Jurkat, Clone E6-1 (cell line): ENCODE measurements at places on chromosomes 2 and 18.

DNA sequence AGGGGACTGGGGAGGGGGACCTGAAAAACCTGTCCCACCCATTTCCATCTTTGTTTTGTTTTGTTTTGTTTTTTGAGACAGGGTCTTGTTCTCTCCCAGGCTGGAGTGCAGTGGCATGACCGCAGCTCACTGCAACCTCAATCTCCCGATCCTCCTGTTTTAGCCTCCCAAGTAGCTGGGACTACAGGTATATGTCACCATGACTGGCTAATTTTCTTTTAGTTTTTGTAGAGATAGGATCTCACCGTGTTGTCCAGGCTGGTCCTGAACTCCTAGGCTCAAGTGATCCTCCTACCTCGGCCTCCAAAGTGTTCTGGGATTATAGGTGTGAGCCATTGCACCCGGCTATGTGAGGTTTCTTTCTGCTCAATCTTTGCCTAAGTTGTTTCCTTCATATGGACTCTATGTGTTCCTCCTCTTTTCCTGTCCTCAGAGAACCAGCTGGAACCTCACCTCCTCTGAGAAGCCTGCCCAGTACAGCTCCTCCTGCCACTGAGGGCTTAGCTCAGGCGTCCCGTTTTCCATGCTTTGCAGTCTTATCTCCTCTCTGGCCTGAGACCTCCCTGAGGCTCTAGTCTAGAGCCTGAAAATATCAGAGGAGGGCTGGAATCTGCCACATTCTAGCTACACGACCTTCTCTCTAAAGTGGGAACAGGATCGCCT lies 74.8 kb downstream of the HS1BP3 start:
- no peak for DNase-seq

DNA sequence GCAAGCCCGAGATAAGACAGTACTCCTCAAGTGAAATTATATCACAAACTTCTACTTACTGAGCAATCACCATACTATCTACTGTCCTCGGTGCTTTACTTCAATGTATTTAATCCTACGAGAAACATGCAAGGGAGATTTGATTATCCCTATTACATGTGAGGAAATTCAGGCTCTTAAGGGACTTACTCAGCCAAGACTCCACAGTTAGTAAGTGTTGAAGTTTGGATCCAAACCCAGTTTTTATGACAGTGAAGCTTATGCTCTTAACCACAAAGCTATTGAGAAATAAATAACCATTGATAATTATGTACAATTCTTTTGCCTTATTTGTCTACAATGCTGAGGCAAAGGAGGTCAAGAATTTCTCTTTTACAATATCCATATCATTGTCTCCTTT lies 672.9 kb upstream of the ACVR2A start:
- no peak for DNase-seq

DNA sequence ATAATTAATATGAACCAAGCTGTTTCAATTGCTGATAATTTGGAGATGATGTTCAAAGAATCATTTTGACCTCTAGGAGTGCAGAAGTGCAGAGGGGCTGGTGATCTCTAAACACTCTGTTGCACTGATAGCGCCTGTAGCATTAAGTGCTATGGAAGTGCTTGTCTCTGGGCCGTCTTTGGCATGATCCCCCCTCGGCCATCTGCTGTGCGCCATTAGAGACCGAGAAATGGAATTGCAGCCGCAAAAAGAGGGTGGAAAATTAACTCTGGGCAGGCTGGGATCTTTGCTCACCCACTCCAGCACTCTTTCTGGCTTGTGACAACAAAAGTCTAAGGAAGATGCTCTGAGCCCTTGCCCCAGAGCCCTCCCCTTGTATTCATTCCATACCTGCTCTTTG lies 23.4 kb downstream of the AKAIN1 start:
- DNase-seq: no peak

GRCh38 chr2:169106563-169107545 lies 37.5 kb downstream of the DHRS9 start:
- DNase-seq: no peak

- DNase-seq: no peak
Observed at GRCh38 chr2:10490806-10491291, 42.7 kb upstream of the ODC1 start.

DNA sequence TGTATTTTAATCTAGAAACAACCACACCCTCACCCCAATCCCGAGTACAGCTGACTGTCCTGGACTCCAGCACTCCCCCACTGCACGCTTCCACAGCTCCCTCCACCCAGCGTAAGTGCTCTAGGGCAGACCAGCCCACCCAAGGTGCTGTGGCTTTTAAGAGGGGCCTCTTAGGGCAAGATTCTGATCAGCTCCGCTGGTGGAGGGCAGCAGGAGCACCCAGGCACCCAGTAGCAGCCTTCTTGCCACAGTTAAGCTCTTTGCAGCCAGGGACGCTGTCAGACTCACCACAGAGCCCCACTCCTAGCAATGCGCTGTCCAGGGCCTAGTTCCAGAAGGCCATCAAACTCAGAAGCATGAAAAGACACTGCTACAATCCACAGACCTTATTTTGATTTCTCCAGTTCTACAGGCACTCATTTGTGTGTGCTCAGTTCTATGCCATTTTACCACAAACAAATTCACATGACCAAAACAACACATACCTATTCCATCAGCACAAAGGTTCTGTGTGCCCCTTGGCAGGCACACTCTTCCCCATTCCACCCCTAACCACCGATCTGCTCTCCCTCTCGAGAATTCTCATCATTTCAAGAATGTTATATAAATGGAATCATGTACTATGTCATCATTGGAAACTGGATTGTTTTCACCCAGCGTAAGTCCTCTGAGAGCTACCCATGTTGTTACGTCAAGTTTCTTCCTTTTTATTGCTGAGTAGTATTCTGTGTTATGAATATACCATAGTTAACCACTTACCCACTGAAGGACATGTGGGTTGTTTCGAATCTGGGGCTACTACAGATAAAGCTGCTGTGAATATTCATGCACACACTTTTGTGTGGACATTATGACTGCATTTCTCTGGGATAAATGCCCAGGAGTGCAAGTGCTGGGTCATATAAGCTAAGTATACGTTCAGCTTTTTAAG lies 40.4 kb downstream of the PTPN2 start:
- no peak for DNase-seq

DNA sequence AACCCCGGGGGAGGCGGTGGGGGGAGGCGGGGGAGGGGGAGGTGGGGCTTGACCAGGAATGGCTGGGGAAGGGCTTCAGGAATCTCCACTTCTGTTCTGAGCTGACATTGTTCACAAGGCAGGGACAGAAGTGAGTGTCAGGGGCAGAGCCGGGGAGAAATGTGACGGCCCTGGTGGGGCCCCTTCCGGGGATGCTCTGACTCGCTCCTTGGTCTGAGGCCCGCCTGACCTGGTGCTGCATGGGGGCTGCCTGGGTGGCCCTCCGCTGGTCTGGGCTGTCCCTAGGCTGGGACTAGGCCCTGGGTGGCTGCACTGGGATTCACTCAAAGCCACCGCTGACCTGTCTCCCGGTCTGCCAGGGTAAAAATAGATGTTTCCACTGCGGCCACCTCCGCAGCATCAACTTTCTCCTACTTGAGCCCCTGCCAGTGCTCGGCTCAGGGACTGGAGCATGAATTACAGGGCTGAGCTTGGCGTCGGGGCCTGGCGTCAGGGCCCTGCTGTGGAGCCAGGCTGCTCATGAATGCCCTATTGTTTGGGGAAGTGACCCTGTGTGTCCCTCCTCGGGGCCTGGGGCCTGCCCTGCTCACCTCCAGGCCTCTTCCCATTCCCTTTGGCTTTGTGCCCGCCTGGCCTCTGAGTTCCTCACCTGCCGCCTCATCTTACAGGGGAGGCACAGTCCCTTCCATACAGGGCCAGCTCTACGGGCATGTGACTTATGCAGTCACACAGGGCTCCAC lies 247.5 kb downstream of the DYSF start:
- DNase-seq: no peak

- no peak for DNase-seq
Observed at GRCh38 chr2:219675221-219675620, 47.8 kb downstream of the SLC4A3 start.

DNA sequence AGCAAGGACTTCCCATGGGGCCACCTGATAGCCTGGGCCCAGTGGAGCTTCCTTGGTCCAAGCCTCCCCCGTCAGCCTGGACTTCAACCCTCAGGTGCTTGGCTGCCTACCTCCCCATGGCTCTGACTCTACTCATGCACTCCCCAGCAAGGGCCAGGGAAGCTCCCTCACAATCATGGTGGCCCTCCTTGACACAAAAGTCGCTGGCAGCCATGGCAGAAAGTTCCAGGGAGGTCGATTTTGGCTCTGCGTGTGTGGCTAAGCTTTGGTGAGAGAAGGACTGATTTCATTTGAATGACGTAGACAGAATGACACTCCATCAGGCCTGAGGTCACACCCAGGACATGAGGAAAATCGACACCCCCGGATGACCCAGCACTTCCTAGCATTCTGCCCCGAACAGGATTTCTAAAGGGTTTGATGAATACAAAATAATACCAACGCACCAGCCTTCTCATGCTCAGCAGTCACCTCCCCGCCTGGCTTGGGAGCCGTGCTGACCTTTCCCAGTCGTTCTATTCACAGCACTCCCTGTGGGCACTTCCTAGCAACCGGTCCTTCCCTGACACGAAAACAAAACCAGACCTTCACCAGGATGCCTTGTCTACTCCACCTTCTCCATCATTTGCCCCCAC lies 52.7 kb downstream of the LBH start:
- DNase-seq: no peak

DNA sequence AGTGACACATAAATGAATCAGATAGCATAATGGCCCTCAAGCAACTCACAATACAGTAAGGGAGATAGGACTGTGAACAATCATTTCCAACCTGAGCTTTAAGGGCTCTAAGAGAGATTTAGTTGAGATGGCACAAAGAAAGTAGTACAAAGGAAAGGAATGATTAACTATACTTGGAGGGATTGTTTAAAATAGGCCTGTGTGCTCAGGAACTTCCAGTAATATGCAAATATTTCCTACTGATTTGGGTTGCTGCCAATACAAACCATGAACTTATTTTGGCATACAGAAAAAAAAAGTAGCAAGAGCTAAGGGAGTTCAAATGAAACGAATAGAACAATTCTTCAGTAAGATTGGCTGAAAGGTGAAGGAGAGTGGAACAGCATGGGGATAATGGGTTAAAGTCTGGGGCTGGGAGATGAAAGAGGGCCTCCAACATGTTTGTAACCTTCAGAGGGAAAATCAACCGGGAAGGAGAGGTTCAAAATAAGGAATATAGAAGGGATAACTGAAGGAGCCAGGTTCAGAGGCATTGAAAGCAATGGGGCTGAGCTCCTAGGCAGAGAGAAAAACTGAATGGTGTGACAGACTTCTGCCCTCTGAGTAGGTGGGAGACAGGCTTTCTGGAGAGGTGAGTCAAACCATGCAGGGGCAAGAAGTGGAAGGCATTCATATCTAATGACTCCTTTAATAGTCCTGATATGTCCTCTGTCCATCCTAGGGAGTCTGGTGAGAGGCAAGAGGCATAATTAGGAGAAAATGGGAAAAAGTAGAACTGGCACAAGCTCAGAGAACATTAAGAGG lies 83.5 kb downstream of the DNAH7 start:
- no peak for DNase-seq

- DNase-seq: no peak
Observed at GRCh38 chr18:65279668-65280305, 471.0 kb upstream of the CDH7 start.

GRCh38 chr2:211751848-211752247 lies 786.8 kb downstream of the ERBB4 start:
- no peak for DNase-seq

DNA sequence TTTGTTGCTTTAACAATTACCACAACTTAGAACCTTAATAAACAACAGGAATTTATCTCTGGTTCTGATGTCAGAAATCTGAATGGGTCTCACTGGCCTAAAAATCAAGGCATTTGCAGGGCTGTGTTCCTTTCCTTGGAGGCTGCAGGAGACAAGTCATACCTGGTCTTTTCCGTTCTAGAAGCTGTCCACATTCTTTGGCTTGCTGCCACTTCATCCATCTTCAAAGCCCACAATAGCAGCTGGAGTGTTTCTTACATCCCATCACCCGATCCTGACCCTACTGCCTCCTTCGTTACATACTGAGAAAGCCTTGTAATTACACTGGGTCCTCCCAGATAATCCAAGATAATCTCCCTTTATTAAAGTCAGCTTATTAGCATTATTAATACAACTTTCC lies 18.1 kb downstream of the NETO1 start:
- no peak for DNase-seq

DNA sequence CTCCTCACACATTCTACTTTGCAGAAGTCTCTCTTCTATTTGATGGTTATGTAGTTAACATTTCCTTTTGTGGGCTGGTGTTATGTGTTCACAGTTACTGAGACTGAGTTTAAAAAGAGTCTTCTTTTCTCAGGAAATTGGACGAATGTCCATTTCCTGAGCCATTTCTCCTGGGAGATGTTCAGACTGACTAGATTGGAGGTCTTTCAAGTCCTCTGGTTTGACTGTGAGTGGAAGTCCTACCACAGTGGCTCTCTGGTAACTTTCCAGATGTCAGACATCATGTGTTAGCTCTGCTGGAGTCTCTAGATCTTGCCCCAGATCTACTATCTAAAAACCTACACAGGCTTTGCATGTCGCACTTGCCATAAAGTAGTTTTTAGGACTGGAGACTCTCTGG lies 116.0 kb downstream of the GALR1 start:
- DNase-seq: no peak

DNA sequence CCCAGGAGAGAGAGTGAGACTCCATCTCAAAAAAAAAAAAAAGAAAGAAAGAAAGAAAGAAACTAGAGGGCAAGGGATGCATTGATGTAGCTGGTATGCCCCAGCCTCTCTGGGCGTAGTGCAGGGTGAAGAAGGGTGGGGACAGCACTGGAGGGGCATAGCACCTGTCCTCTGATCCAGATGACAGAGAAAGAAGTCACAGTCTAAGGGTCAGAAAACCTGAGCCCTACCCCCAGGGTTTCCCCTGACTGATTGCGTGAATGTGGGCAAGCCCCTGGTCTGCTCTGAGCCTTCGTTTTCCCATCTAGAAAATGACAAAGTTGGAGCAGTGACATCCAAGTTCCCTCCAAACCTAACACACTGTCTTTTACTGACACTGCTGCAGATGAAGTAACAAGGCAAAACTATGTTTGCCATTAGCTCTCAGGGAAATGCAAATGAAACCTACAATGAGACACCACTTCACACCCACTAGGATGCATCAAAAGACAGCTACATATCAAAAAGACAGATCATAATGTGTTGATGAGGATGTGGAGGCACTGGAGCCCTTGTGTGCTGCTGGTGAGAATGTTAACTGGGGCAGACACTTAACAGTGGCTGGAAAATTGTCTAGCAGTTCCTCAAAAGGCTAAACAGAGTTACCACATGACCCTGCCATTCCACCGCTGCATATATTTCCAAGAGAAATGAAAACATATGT lies 19.5 kb upstream of the YWHAQ start:
- no peak for DNase-seq

DNA sequence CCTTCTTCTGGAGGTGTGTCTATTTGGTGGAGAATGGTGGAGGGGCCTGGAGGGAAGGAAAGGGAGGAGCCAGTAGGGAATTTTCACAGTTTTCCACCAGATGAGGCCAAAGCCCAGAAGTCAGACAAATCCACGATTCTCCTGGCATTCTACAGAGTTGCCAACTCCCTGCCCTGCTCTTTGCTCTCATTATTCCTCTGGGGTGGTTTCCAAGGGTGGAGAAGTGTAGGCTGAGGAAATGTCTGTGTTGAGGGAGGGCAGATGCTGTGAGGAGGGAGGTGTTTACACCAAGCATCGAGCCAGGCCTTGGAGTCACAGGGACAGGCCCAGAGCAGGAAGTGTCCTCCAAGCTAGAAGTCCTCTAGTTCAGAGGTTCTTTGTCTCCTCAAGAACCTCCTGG lies 124.1 kb upstream of the LGALSL start:
- DNase-seq: no peak
